ENCODE measurements at places on chromosomes 6 and 20. TPM values are rescaled to one million over a fixed set of nuclear protein-coding genes. Genes with fewer than 3 reads are reported as not detected.

GRCh38 chr6:50979171-50979525, 160.5 kb downstream of the TFAP2B start:
- H3K27ac ChIP-seq: no peak overlapping the region
- DNase-seq: no peak
- no peaks in the 10 kb centered on the region for H3K36me3 ChIP-seq
- no peak overlapping the region for H3K4me3 ChIP-seq
- no peaks in the 10 kb centered on the region for H3K4me1 ChIP-seq
- H3K27me3 ChIP-seq: no peaks in the 10 kb centered on the region

DNA sequence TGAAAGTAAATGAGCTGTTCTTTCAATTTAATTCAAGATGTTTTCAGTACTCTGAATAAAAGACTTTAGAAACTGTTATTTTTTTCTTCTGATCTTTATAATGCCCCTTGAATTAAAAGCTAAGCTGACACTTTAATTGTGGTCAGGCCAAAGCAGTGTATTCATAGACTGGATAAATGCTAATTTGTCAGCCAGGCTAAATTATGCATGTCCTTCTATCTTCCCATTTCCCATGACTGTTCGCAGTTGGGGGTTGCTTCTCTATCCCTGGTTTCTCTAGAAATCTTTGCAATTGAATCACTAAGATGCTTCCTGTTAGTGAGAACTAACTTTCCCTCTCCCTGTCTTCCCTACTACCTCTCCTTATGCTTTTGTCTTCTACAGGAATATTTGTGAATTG, 396.2 kb downstream of the RFPL4B start:
- H3K27ac ChIP-seq: no peak overlapping the region
- H3K36me3 ChIP-seq: no peaks in the 10 kb centered on the region
- no peak for DNase-seq
- H3K4me1 ChIP-seq: no peaks in the 10 kb centered on the region
- no peaks in the 10 kb centered on the region for H3K27me3 ChIP-seq
- H3K4me3 ChIP-seq: no peak overlapping the region

DNA sequence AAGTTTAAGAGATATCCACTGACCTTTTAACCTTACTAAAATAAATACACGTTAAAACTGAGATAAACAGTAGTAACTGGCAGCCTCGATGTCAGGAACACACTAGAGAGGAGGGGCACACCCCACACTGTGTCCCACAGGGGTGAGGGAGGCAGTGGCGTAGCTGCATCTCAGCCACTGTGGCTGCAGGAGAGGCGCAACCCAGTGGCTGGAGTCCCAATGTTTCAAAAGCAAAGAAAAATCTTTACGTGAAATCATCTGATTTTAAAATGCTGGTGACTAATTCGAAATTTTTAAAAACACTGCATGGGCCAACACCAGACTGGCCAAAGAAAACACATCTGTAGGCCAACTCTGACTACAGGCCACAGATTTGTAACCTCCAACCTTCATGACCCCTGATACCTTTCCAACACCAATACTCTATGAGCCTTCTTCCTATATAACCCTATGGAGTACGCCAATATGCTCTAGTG, 54.7 kb downstream of the TRAM2 start:
- H3K4me3 ChIP-seq: no peak overlapping the region
- DNase-seq: no peak
- H3K4me1 ChIP-seq: no peaks in the 10 kb centered on the region
- no peaks in the 10 kb centered on the region for H3K27me3 ChIP-seq

DNA sequence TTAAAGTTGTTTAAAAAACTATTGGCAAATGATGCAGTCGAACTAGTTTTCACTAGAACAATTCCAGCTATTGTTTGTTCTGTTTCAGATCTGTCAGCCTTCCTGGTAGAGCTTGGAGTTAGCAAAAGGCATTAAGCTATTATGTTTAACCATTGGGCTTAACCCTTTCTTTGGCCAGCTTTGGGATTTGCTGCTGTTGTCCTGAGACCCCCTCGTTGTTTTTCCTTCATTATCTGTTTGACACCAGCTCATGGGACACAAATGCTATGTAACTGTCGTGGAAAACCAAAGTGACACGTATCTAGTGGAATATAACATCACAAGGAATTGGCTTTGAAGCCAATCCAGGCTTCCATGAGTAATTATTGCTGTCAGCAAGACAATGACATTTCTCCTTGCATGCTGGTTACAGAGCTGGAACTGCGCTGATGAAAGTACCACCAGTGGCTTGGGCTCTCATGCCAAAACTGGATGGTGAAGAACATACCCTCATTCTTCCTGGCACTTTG, 96.0 kb downstream of the EYA2 start:
- H3K4me3 ChIP-seq: no peak overlapping the region
- H3K27me3 ChIP-seq: no peaks in the 10 kb centered on the region
- no peaks in the 10 kb centered on the region for H3K36me3 ChIP-seq
- peak overlapping the region; percentile 21 for H3K27ac ChIP-seq
- H3K4me1 ChIP-seq: peaks cover 7% of the 10 kb centered on the region

- peak within 1 kb of the TSS; percentile 75 for H3K27ac ChIP-seq
- H3K27me3 ChIP-seq: peaks cover 27% of the 10 kb centered on the region
- H3K4me3 ChIP-seq: peak within 1 kb of the TSS; percentile 45
- no peak for DNase-seq
These were observed at the start of gene RIN2 for GRCh38 chr20:19758133-19758500. TSS of gene RIN2 (plus strand) at chr20:19758258. CDS start at chr20:19889602, 131,344 bp downstream.

GRCh38 chr6:44569931-44570385, 182.5 kb downstream of the CDC5L start:
- H3K27ac ChIP-seq: no peak overlapping the region
- H3K36me3 ChIP-seq: no peaks in the 10 kb centered on the region
- DNase-seq: no peak
- no peaks in the 10 kb centered on the region for H3K4me1 ChIP-seq

- H3K4me3 ChIP-seq: no peak overlapping the region
- no peak overlapping the region for H3K27ac ChIP-seq
- H3K27me3 ChIP-seq: no peaks in the 10 kb centered on the region
- H3K36me3 ChIP-seq: peaks cover 7% of the 10 kb centered on the region
- H3K4me1 ChIP-seq: peaks cover 5% of the 10 kb centered on the region
- DNase-seq: no peak
These were observed 31.7 kb downstream of the THEMIS start for GRCh38 chr6:127869183-127869582.

GRCh38 chr6:152272486-152272885, 364.7 kb downstream of the SYNE1 start:
- no peaks in the 10 kb centered on the region for H3K4me1 ChIP-seq
- H3K27me3 ChIP-seq: no peaks in the 10 kb centered on the region
- no peak for DNase-seq
- H3K27ac ChIP-seq: no peak overlapping the region

GRCh38 chr6:16752206-16752866, 8.9 kb downstream of the ATXN1 start:
- H3K27ac ChIP-seq: no peak overlapping the region
- no peak for DNase-seq
- H3K4me3 ChIP-seq: no peak overlapping the region
- H3K36me3 ChIP-seq: no peaks in the 10 kb centered on the region

- H3K4me3 ChIP-seq: no peak overlapping the region
- no peak for DNase-seq
- H3K36me3 ChIP-seq: peaks cover 35% of the 10 kb centered on the region
These were observed 20.5 kb upstream of the DSN1 start for GRCh38 chr20:36794116-36794474.

SLX4IP gene
- total RNA-seq: 5.1 TPM

CITED2 gene
- total RNA-seq: 26.3 TPM

All from thymus (tissue), 14 donors.